ENCODE measurements at places on chromosomes 13 and 19.

- DNase-seq = no peak
These were observed 240.3 kb downstream of the DCT start for GRCh38 chr13:94239135-94239534.

GRCh38 chr19:55383279-55384130 is 587 bp downstream of the TMEM238 start:
- no peak for DNase-seq

DNA sequence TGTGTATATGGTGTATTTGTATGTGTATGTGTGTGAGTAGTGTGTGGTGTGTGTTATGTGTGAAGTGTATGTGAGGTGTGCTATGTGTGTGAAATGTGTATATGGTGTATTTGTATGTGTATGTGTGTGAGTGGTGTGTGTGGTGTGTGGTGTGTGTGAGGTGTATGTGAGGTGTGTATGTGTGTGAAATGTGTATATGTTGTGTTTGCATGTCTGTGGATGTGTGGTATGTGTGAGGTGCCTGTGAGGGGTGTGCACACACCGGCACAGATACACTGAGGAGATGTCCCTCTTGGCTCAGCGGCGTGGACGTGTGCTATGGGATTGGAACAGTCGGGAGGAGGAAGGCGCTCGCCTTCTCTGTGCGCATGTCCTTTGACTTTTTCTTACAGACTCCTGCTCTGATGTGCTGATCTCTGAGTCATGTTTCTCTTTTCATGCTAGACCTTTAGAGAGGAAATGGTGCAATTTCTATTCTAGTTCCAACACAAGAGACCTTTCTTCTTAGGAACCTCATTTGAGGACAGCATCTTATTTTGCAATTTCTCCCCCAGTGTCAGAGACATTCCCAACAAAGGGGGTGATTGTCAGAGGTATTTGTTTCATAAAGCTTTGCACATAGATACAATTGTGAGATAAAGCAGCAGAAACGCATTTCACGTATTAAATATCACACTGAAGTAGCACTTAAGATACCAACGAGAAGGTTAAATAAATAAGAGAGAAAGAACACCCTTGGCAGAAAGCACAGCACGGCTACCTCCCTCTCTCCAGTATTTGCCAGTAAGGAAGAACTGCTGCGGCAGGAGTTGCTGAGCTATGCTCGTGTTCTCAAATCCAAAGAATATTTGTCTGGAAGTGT is 11.3 kb upstream of the TNFRSF19 start:
- peak; percentile 29 for DNase-seq

DNA sequence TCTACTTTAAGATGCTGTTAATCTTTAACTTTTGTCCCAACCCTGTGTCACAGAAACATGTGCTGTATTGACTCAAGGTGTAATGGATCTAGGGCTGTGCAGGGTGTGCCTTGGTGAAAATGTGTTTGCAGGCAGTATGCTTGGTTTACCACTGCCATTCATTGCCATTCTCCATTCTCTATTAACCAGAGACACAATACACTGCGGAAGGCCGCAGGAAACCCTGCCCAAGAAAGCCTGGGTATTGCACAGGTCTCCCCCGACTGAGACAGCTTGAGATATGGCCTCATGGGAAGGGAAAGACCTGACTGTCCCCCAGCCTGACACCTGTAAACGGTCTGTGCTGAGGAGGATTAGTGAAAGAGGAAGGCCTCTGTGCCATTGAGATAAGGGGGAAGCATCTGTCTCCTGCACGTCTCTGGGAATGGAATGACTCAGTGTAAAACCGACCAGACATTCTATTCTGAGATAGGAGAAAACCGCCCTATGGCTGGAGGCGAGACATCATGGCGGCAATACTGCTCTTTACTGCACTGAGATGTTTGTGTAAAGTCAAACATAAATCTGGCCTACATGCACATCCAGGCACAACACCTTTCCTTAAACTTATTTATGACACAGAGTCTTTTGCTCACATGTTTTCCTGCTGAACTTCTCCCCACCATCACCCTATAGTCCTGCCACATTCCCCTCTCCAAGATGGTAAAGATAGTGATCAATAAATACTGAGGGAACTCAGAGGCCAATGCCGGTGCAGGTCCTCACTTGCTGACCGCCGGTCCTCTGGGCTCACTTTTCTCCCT is 13.1 kb upstream of the ZNF888 start:
- no peak for DNase-seq

DNA sequence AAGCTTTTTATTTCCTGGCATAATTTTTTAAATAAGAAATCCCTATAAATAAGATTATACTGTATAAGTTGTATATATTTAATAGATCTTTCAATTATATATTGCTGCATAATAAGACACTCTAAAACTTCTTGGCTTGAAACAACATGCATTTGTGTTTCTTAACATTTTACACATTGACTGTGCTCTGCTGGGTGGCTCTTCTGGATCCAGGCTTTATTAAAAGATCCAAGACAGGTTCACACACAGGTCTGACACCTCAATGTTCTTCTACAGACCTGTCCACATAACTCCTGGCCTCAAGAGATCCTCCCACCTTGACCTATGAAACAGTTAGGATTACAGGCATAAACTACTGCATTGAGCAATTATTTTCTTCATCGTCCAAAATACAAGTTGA is 77.6 kb upstream of the PCDH17 start:
- no peak for DNase-seq

GRCh38 chr19:2494447-2495129 is 18.7 kb downstream of the GADD45B start:
- DNase-seq = peak; percentile 64

DNA sequence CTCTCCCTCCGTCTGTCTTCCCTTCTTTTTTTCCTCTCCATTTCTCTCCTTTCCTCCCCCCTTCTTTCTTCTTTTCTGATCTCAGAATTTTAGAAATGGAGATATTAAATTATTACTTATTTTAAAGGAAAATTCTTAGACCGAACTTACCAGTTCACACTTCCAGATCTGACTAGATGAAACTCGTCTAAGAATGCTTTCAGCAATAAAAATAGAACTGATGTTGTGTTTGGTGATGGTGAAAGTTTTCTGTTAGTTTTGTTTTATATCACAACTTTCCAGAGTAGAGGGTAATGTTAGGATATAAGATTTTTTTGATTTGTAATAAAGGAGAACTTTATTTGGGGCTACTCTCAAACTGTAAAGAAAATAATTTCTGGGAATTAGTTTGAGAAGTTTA is 29.9 kb downstream of the UCHL3 start:
- DNase-seq = no peak

DNA sequence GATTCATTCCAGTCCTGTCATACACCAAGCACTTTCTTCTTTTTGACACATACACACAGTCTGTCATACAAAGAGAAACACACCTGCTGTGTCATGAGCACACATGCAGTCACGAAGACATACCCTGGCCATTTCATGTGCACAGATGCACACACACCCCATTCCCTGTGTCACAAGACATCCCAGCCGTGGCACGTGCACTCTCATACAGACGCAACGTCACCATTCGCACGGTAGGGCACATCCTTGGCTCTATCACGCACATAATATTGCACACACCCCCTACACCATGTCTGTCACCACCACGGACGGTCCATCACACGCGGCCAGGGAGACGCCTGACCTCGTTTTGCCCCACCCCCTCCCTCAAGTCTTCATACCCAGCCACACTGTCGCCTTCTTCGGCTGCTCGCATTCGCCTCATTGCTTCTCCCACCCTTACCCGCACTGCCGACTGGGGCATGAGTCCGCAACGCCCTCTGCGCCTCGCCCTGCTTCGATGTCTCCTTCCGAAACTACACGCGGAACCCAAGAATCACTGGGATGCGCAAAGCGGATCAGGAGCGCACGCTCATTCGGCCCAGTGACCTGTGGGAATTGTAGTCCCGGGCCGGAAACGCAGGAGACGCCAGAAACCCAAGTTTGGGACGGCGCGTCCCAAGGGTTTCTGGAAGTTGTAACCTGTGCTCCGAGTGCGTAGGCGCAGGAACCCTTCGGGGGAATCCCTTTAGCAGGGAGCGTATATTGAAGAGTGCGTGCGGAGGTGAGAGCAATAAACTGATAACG is 6.8 kb upstream of the ZNF283 start:
- DNase-seq = no peak

GRCh38 chr13:27964741-27965323 is 4.3 kb downstream of the CDX2 start:
- no peak for DNase-seq

DNA sequence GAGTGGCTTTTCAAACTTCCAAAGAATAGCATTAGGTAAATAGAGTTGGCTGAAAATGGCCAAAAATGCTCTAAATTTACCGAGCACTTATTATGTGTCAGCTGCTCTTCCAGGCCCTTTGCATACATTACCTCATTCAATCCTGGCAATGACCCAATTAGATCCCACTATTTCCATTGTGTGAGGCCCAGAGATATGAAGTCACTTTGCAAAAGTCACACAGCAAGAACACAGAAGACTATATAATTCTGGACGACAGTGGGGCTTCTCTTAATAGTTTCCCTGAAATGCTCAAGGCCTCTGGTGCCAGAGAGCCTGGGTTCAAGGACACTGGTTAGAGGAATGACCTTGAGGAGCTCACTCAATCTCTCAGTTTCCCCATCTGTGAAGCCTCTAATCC is 146.8 kb downstream of the IER2 start:
- DNase-seq = no peak

GRCh38 chr19:19204181-19204580 is 967 bp upstream of the NR2C2AP start:
- DNase-seq = no peak

DNA sequence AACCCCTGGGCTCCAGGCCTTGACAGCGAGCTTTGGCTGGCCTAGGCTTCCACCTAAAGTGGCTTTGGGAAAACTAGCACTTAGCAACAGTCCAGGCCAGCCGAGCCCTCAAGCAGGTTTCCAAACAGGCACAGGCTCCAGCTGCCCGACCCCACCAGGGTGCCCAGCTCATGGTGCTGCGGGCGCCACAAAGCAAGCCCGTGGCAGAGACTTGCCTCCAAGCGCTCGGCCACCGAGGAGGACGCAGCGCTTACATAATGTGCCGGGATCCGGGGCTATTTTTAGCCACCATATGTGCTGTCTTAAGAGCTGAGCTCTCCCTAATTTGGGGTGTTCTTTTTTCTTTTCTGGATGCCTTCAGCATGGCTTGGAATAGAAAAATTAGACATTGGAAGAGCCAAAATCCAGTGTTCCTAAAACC is 56.1 kb upstream of the F7 start:
- peak; percentile 31 for DNase-seq

DNA sequence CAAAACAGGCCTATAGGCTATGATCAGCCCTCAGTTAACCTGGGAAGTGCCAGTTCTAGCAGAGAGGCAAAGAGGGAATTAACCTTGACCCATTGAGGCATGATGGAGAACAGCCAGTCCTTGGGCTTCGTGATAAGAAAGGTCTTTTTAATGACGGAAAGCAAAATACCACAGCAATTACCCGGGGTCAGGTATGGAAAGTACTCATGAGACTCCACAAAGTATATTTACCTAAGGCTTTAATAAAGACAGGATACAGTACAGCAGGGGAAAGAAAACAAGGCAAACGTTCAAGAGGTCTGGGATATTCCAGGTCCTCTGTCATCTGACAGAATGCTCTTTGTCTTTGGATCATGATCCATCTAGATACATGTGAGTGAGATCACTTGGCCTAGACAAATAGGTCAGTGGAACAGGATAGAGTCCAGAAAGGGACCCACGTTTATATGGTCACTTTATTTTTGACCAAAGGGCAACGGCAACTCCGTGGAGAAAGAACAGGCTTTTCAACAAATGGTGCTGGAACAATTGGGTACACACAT is 52.2 kb downstream of the WDFY2 start:
- no peak for DNase-seq

GRCh38 chr13:71870100-71870499 is 3.1 kb upstream of the DACH1 start:
- DNase-seq = no peak

GRCh38 chr13:30898678-30899241 is 7.3 kb upstream of the MEDAG start:
- DNase-seq = peak; percentile 93

DNA sequence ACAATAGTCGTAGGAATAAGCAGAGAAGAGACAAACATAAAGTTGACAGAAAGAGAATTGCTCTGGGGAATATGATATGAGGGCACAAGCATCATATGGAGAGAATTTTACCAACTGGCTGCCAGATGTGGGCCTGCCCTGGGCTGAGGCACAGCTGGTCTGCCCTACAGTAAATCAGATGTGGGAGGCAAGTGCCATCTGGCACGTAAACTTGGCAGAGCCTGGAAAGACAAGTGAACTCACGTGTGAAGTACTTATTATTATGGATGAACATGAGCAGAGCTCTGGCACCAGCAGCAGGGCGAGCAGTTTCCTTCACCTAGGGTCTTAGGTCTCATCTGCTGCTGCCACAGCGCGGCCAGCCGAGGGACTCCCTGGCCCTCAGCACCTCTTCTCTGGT is 20.6 kb downstream of the PCDH8 start:
- peak; percentile 25 for DNase-seq

DNA sequence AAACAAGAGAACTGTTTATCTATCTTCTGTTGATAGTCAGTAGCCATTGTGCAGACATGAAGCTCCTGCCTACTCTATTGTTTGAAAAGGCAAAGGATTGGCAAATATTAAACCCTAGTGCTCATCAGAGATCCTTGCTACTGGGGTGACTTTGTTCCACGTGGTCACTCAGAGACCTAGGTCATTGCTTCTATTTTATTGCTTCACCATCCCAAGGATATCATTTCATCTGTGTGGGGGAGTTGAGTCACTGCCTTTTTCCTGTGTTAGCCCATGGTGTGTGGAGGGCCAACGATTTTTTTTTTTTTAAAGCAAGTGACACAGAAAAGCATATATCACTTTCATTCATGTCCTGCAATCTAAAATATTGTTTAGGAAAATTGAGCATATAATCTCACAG is 254.1 kb upstream of the RXFP2 start:
- DNase-seq = no peak

DNA sequence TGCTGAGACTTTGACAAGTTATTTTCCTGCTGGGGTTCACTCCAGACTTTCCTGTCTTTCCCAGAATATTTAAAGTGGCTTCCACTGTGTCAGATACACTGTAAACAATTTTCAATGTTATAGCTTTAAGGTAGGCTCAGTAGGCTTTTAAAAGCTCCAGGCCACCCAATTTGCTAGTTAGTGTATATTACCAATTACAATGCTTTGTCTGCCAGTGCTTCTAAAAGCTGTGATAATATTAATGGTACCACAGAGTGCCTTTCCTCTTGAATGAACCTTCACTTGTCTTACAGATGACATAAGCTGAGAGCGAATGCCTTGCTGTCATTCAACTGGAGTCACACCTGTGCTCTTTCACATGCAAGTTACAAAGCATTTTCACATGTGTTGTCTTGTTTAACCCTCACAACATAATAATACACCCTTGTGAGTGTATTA is 239.7 kb upstream of the HTR2A start:
- no peak for DNase-seq

- DNase-seq = no peak
These were observed 3.1 kb downstream of the SLC1A5 start for GRCh38 chr19:46785054-46785979.

- DNase-seq = peak; percentile 80
These were observed 20.9 kb upstream of the FOSB start for GRCh38 chr19:45446944-45447343.
